ENCODE measurements at places on chromosomes 7 and 10.

GRCh38 chr10:70967591-70968587 is 79.5 kb upstream of the PCBD1 start:
- peak; percentile 72 for DNase-seq

GRCh38 chr10:56349611-56350010 is 11.4 kb downstream of the ZWINT start:
- no peak for DNase-seq

- DNase-seq, result no peak
Observed at GRCh38 chr7:31102151-31102972, 50.3 kb downstream of the ADCYAP1R1 start.

DNA sequence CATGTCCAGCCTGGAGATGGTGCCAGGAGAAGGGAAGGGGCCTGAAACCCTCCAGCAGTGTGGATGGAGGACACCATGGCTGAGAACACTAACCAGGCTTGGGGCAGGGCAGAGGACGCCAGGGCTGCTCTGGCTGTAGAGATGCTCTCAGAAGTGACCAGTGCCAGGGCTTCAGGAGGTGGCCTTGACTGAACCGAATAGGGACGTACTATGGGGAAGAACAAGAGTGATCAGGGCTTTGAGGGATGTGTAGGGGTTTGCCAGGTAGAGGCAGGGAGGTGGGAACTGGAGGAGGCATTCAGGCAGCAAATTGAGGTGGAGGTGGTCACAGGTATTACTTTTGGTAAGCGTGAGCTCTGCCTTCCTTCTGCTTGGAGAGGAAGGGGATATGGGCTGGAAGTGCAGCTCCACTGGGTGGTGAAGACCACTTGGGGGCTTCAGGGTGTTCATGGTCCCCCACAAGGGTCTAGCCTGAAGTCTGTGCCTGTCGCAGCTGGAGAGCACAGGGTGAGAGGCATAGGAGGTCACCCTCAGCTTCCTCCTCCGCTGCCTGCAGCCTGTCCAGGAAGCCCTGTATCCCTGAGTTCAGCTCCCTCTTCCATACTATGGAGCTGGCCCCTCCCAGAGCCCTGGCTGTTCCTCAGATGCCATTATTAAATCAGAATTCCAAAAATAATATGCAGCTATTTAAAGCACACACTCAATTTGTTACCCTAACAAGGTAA is 27.8 kb downstream of the ADCY1 start:
- DNase-seq, result no peak

DNA sequence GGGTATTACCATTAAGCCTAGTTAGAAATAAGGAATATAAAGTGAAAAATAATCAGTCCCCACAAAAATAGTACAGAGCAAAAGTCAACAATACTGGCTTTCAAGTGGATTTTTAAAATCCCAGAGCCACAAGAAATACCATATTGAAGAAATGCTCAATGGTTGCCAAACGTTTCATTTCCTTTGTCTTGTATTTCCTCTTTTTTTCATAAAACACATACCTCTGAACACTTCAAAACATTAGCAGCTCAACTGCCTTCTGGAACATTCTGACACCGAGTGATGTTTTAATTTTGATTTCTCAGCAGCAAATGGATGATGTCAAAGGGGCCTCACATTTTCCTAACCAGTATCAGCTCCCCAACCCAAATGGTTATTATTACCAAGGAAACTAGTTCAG is 10.5 kb downstream of the NOD1 start:
- no peak for DNase-seq

GRCh38 chr10:102230861-102231356 is 4.8 kb downstream of the ELOVL3 start:
- peak; percentile 57 for DNase-seq

GRCh38 chr7:13282377-13282980 is 595.0 kb downstream of the ARL4A start:
- peak; percentile 11 for DNase-seq

DNA sequence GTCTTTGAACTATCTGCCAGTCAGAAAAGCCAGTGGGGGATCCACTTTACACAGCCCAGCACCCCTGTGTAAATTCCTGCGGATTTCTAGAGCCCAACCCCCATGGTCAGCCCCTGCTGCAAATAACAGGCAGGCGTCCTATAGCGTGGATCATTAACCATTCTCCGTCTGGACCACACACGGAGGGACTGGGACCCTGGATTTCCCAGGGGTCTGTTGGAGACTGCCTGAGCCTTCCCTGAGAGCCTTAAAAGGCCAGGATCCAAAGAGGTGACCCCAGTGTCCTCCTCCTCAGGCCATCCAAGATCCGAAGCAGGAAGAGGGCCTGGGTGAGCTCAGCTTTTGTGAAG is 11.2 kb upstream of the GRID1 start:
- DNase-seq, result no peak

DNA sequence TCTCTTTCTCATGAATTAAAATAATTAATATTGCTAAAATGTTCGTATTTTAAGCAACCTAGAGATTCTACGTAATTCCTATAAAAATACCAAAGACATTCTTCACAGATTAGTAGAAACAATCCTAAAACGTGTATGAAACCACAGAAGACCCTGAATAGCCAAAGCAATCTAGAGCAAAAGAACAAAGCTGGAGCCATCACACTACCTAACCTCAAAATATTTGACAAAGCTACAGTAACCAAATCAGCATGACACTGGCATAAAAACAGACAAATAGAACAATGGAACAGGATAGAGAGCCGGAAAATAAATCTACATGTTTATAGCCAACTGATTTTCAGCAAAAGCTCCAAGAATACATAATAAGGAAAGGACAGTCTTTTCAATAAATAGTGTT is 105.5 kb upstream of the PTN start:
- DNase-seq, result no peak

DNA sequence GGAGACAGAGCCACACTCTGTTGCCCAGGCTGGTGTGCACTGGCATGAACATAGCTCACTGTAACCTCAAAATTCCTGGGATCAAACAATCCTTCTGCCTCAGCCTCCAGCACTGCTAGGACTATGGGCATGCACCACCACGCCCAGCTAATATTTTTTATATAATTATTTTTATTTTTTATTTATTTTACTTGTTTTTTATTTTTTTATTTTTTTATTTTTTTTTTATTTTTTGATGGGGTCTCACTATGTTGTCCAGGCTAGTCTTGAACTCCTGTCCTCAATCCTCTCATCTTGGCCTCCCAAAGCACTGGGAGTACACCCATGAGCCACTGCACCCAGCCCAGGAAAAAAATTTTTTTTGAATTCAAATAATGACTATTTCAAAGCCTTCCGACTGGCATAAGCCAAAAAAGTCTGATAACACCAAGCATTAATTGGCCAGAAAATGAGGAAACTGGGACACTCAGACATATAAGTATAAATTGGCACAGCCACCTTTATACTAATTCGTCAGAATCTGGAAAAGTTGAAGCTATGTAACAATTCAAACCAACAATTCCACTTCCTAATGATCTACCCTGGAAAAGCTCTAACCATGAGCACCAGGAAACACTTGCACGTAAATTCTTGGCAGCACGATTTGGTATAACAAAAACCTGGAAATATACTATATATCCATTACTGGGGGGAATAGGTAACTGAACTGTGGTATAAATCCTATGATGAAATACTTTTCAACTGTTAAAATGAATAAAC is 6.3 kb downstream of the ZC3HAV1 start:
- no peak for DNase-seq

DNA sequence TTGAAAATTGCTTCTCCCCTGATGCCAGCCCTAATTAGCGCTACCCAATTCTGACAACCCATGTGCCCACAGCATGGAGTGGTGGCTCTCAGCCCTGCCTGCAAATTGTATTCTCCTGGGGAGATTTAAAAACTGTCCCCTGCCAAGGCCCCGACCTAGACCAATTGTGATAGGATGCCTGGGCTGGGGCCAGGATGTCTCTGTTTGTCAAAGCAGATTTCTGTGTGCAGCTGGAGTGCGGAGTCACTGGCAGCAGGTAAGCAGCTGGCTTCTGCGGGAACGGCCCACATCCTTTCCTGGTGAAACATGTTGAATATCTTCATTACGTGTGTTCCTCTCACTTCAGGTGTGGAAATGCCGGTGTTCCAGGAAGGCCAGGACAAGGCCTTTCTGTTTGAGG is 238.6 kb downstream of the WDR37 start:
- DNase-seq, result no peak

DNA sequence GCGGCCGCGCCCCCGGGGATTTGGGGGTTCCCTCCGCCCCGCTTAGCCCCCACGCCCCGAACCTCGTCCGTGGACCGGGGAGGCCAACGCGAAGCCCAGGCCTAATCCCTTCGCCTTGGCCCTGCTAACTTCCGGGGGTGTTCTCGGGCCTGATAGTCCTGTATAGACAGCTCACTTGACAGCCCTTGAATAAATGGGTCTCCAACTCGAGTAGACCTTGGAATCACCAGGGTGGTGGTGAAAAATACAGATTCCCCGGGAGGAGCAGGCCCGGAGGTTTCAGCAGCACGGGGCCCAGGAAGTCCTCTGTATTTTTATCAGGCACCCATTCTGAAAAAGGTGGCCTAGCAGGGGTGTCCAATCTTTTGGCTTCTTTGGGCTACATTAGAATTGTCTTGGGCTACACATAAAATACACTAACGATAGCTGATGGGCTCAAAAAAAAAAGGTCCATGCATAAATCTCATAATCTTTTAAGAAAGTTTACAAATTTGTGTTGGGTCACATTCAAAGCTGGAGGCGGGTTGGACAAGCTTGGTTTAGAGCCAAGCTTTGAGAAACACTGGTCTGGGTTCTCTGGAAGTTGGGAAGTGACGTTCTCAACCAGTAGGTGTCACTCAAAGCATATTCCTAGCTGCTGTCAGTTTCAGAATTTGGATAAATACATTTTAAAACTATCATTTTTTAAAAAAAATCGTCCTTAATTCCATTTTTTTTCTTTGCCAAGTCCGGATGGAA is 221.7 kb downstream of the PHTF2 start:
- peak; percentile 83 for DNase-seq

GRCh38 chr10:818526-819220 is 112.8 kb downstream of the LARP4B start:
- no peak for DNase-seq

GRCh38 chr10:60524541-60524940 is 134.9 kb upstream of the ANK3 start:
- DNase-seq, result no peak

GRCh38 chr7:65731562-65732035 is 141.3 kb upstream of the VKORC1L1 start:
- peak; percentile 79 for DNase-seq

DNA sequence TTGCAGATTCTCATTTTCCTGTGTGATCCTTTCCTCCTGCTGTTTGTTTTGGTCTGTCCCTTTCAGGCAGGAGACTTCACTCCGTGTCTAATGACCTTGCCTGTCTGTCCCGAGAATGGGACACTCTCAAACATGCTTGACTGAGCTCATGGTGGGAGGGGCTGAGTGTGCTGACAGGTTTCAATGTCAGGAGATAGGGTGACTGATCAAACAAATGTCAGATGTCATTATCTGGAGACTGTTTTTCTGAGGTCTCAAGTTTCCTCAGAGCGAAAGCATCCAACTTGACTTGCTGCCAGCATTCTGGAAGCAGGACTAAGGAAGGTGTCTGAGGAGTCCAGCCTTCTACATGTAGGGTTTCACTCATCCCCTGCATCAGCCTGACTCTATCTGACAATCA is 228.8 kb upstream of the KIAA1217 start:
- DNase-seq, result no peak

DNA sequence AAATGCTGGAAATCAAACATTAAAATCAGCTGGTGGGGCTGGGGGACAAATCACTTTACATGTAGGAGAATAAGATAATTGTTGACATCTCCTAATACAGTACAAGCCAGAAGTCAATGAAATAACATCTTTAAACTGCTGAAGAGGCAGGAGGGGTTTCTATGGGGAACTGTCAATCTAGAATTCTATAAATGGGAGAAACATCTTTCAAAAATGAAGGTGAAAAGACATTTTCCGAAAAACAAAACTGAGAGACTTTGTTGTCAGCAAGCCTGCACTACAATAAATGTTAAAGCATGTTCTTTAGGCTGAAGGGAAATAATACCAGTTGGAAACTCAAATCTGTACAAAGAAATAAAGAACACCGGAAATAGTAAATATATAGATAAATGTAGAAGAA is 17.3 kb upstream of the MSRB2 start:
- DNase-seq, result no peak

DNA sequence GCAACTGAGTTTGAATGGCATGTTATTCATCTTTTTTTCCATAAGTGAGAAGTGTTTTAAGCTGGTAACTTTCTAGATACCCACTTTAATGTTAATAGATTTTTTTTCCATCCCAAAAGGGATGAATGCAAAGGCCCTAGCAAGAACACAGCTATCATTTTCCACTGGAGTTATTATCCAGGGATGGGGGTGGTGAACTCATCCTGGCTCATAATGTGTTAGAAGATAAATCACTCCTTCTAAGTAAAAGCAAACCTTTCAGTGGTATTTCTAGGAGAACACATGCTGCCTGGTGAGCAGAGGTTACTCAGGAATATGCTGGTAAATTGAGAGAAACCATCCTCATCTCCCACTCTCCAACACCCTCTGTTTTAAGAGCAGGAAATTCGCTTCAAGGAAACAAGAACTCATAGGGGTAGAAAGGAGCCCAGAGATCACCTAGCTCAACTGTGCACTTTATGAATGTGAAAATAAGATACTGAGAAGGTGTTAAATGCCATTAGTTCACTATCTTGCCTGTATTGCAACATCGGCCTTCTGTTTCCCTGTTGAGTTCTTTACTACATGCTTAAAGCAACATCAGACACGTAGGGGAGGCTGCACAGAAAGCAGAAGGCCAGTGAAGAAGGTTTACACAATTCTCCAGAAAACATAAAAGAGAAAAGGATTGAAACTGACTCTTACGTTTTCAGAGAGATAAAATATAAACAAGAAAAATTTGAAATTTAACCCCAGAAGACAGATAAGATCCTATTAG is 264.0 kb upstream of the PRKCQ start:
- DNase-seq, result no peak

- no peak for DNase-seq
Observed at GRCh38 chr7:28346256-28346655, 66.1 kb upstream of the CREB5 start.

- DNase-seq, result peak; percentile 46
Observed at GRCh38 chr10:116274064-116274904, 1.3 kb upstream of the GFRA1 start.

DNA sequence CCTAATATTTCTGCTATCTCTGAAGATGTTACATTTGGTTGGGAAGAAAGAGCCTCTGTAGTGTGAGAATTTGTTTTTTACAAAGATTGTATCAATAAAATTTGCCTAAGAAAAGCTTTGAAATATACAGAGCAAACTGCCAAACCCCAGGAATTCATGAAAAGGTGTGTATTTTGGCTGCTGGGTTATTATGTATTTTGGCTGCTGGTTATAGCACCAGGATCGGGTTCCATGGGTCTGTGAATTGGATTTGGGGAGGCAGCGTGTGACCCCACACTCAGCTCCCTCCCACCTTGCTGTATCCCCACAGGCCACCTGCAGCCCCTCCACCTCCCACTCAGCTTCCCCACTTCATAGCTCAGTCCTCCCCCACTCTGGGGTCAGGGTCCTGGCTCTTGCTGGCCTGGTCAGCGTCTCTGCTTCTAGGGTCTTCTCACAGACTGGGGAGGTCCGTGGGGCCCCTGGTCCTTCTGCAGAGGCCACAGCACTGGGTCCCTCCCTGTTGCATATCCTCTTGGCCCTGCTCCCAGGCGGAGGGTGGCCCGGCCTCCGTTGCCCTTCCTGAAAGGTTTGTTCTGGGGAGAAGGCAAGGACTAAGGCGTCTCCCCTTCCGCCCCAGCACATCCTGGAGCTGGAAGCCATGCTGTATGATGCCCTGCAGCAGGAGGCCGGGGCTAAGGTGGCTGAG is 24.0 kb upstream of the DPYSL4 start:
- no peak for DNase-seq

Data from mesendoderm (in vitro differentiated cells).